ENCODE measurements at places on chromosomes 5 and 9.

DNA sequence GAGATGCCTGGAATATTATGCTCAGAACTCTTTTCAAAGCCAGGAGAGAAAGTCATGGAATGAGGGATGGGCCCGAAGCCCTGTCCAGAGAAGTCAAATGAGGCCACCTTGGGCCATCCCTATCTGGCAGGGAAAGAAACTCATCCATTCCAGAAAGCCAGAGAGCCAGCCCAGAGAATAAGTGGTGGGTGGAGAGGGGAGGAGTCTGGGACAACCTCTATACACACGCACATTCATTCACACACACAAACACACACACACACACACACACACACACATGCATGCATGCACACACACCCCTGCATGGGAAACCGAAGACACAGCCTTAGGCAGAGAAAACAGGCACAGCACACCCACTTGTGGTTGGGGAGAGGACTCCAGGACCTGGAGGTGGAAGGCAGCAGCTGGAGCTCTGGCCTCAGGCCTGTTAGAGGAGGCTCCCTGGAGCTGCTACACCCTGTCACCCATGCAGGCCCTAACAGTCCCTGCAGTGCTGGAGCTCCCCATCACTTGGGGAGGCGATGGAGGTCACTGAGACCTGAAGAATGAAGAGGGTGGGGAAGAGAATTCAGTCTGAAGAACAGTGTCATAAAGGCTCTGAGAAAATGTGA lies 38.0 kb downstream of the TGFBI start:
- peak; percentile 38 for DNase-seq

GRCh38 chr5:97422678-97423077 lies 239.6 kb upstream of the RIOK2 start:
- DNase-seq = peak; percentile 30

DNA sequence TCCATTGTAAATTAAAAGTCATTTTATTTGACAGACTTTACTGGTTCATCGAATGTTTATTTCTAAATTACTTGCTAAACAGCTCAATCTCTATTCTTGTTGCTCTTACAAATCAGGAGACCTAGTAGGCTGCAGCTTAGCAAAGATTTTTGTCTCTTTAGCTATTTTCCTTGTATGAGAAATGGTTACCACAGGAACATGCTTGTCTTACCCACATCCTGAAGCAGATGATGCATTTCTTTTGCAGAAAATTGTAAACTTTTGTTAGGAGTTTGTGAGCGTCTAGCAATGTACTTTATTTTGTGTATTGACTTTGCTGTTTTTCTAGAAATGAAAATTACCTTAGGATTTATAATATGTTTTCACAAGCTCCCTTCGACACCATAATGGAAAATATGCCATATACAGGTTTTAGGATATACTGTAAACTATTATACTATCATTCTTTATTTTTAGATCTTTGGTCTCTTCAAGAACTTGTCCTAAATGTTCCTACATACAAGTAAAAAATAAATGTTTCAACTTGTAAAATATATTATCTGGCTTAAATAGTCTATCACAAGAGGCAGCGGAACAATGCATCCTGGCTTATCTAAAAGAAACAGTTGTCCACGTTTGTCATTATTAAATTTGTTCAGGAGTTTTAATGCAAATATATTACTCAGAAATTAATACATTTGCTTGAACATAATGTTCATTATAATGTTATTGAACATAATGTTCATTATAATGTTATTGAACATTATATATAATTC lies 54.1 kb downstream of the SPEF2 start:
- no peak for DNase-seq

- no peak for DNase-seq
These were observed 17.5 kb downstream of the SLC31A1 start for GRCh38 chr9:113238859-113239232.

- DNase-seq = peak; percentile 83
These were observed 61.7 kb downstream of the TRIO start for GRCh38 chr5:14204785-14205321.

DNA sequence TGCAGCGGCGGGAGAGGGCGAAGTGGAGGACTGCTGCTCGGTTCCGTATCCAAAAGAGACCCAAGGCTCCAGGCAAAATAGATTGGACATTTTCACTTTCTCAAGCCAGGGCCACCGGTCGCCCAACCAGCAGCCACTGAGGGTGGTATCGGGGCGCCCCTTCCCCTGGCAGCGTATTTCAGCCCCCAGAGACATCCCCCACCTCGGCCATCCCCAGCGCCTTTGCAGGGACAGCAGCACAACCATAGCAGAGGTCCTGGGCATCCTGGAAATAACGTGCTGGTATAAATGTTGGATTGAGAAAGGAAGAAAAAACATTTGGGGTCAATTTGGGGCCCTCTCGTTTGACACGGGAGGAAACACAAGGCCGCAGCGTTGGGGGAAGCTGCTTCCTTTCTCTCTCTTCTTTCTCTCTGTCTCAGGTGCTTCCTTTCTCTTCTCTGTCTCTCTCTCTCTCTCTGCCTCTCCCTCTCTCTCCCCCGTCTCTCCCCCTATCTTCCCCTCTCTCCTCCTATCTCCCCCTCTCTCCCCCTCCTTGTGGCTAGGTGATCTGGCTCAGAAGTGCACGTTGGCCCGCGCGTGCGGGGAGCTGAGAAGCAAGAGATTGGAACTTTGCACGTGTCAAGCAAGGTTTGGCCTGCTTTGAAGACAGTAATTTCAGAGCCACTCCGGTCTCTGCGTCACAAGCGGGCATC lies 624 bp upstream of the RETREG1 start:
- no peak for DNase-seq

GRCh38 chr9:92482329-92482728 lies at the start of gene ASPN:
TSS of gene ASPN (minus strand) at chr9:92482506.
- no peak for DNase-seq

DNA sequence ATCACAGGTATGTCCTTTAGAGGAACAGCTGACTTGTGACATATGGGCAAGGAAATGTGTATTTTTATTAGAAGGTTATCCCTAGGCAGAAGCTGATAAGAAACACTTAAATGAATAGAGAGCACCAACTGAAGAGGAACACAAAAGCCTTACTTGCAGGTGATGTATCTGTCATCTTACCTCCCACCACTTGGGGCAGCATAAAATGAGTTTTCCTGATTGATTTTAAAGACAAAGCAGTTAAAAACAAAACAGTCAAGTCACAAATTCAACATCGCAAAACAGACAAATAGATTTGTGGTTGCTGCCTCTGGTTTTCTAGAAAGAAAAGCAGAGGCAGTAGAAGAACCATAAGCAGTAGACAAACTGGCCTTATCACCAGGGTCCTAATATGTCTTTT lies 302.4 kb upstream of the ZNF462 start:
- no peak for DNase-seq

GRCh38 chr9:7507566-7508270 lies 291.9 kb downstream of the DMAC1 start:
- DNase-seq = no peak

DNA sequence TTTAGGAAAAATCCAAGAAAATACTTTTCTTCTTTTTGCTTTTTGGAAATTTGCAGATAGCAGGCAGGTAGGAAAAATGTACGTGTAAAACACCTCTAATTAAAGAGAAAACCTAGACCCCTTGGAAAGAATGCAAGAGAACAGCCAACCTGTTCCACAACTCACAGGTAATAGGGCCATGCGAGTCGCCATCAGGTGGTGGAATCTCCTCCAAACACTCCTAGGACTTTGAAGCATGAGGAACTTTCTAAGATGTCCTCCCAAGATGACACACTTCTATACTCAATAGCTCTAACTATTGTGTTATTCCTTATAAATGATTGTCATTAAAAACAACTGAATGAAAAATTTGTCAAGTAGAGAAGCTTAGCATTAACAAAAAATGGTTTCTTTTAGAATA lies 174.0 kb downstream of the TMC1 start:
- no peak for DNase-seq

DNA sequence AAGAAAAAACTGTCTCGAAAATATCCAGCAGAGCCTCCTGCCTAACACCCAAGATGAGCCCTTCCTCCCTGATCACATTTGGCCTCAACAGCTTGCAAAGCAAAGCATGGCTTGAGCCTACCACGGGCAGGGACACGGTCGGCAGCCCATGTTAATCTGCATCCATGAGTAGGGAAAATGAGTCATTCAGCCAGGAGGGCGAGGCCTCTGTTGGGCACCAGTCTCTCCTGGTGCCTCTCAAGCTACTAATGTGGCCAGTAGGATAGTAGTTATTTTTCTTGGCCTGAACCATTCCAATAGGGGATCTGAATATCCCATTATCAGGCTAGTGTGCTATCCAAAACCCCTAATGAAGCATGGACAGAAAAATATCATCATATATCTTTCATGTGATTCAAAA lies 43.0 kb upstream of the SHB start:
- DNase-seq = no peak

DNA sequence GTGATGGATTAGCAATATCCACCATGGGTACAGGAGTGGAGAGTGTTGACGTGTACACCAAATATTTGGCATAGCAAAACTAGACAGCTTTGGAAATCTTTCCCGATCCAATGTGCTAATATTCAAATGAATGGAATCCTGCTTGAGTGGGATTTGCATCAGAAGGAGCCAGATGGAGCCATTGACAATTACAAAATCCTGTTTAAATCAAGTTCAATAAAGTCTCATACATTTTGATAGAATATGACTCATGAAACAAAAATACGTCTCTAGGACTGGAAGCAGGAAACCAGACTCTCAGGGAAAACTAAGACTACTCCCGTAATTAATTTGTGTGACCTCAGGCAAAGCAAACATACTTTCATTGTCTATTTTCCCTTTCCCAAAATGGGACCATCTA lies 13.0 kb downstream of the TNC start:
- DNase-seq = peak; percentile 83

GRCh38 chr5:78923622-78923970 lies 61.5 kb downstream of the ARSB start:
- no peak for DNase-seq

- DNase-seq = no peak
These were observed 16.8 kb downstream of the AOPEP start for GRCh38 chr9:94743035-94743954.

DNA sequence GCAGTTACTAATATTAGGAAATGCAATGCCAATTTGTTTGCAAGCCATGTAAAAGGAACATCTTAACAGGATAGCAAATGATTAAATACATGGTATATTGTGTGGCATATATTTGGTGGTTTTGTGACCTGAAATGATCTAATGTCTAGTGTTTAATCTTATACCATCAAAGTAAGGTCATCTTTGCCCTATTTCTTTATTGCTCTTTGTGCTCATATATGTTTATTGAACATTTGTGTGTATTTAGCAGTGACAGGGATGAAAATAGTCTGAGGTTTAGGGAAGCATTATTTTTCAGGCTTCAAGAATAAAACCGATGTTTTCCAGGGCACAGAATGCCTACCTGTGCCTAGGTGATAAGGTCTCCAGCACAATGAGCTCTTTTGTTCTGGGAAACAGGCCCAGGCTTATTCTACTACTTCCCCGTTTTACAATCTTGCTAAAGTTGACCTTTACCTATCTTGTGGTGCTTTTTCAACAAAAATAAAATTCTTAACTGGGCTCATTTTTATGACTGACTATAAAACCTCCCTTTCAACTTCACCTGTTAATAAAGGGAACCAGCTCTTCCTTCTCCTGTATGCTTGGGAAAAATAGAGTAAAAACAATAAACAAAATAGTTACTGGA lies 105.6 kb upstream of the ANKH start:
- no peak for DNase-seq

GRCh38 chr5:40224421-40224820 lies 455.3 kb upstream of the PTGER4 start:
- peak; percentile 56 for DNase-seq

GRCh38 chr5:10733426-10733825 lies 27.6 kb downstream of the DAP start:
- DNase-seq = peak; percentile 35

DNA sequence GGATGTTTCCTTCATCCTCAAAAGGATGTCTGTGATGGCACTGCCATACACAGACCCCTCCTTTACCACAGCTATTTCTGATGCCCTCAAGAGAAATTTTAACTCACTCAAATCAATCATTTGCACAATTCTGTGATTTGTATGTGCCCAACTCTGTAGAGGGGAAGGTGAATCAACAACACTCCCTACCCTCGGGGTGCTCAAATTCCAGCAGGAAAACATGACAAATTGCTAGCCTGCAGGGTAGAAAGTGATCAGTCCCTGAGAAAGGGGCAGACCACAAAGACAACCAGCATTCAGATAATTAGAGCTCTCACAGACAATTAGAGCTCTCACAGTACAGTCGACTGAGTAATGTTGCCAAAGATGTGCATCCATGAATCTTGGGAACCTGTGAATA lies 45.3 kb upstream of the FOXE1 start:
- DNase-seq = peak; percentile 48

DNA sequence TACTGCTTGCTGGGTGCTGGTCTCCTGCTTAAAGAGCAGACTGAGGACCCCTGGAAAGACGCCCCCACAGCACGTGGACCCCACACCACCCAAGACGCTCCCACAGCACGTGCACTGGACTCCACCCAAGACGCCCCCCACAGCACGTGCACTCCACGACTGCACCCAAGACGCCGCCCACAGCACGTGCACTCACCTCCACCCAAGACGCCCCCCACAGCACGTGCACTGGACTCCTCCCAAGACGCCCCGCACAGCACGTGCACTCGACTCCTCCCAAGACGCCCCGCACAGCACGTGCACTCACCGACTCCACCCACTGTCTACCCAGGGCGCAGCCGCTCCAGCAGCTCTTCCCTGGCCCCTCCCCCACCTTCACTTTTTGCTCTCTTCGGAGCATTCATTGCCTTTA lies 50.5 kb downstream of the EHMT1 start:
- no peak for DNase-seq

DNA sequence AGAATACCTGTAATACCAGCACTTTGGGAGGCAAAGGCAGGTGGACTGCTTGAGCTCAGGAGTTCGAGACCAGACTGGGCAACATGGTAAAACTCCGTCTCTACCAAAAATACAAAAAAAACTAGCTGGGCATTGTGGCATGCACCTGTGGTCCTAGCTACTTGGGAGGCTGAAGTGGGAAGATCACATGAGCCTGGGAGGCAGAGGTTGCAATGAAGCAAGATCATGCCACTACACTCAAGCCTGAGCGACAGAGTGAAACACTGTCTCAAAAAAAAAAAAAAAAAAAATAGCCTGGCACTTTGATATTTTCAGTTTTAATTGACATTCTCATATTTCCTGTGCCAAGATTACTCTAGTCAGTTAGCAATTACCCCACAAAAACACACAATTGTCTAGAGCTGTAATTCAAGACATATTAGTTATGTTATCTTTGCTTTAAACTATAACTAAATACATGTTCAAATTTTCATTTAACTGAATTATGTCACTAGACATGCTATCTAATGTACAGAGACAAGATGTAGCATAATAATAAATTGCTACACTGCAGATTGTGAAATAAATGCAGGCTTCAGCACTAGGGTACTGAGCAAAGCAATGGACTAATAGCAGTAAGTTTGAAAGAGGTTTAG lies 378.2 kb upstream of the GRAMD2B start:
- no peak for DNase-seq

- no peak for DNase-seq
These were observed 36.8 kb downstream of the SHISAL2B start for GRCh38 chr5:64727150-64727549.

- peak; percentile 6 for DNase-seq
These were observed 430.8 kb upstream of the TNC start for GRCh38 chr9:115548609-115549260.

GRCh38 chr9:72454871-72455491 lies 66.4 kb upstream of the TMC1 start:
- DNase-seq = no peak

GRCh38 chr5:135244620-135245021 lies 154.4 kb downstream of the MACROH2A1 start:
- DNase-seq = no peak

- no peak for DNase-seq
These were observed 213.3 kb downstream of the SEMA6A start for GRCh38 chr5:116361171-116361967.

GRCh38 chr9:128913995-128914772 lies 6.6 kb upstream of the PHYHD1 start:
- DNase-seq = no peak

All from EL (cell line).